H4 (cell line): ENCODE measurements at places on chromosomes 7 and 10. TPM values are rescaled to one million over a fixed set of nuclear protein-coding genes. Genes with fewer than 3 reads are reported as not detected.

NPM3 gene
- total RNA-seq = 98.0 and 99.4 TPM in 2 replicates

- DNase-seq = no peak
Observed at GRCh38 chr10:56123247-56123646, 237.8 kb downstream of the ZWINT start.

SPDYE2B gene
- total RNA-seq = not detected in 2 replicates

NANOS1 gene
- 4.7 and 6.7 TPM in 2 replicates for total RNA-seq

BHLHA15 gene
- not detected in 2 replicates for total RNA-seq

GRCh38 chr7:51101111-51101757 lies 215.4 kb downstream of the COBL start:
- DNase-seq = no peak

- DNase-seq = peak; percentile 69
Observed at GRCh38 chr7:2802504-2803341, 41.4 kb downstream of the GNA12 start.

- DNase-seq = no peak
Observed at GRCh38 chr10:1802413-1802812, 65.1 kb upstream of the ADARB2 start.

DNA sequence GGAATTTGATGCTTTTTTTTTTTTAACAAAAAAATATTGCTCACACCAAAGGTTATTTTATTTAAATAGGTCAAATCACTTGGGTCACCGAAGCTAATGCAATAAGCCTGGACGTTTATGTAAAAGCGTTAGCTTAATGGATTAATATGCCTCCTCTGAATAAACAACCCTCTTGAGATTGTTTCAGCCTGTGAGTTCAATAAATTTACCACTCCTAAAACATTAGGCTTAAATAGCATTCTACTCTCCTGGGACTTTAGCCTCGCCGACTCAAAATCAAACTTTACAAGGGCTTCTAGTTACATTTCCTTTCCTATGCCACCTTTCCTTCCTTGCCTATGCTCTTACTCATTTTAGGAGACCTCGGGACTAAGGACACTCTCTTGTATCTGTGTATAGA lies 79.3 kb downstream of the DNAJB9 start:
- no peak for DNase-seq

PAOX gene
- not detected in 2 replicates for total RNA-seq

DNA sequence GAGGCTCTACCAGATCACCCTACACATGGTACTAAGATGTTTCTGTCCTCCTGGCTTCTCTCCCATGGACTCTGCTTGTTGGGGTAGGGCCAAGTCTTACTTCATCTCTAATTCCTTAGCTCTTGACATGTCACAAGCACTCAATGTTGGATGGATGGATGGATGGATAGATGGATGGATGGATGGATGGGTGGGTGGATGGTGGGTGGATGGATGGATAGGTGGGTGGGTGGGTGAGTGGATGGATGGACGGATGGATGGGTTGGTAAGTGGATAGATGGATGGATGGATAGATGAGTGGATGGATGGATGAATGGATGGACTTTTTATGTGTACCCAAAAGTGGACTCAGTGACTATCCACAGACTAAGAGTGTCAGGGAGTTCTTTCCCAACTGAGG lies 28.5 kb downstream of the HSPA12A start:
- no peak for DNase-seq
